Heart left ventricle (tissue), 16 donors: ENCODE measurements at places on chromosomes 6 and 20.

DNA sequence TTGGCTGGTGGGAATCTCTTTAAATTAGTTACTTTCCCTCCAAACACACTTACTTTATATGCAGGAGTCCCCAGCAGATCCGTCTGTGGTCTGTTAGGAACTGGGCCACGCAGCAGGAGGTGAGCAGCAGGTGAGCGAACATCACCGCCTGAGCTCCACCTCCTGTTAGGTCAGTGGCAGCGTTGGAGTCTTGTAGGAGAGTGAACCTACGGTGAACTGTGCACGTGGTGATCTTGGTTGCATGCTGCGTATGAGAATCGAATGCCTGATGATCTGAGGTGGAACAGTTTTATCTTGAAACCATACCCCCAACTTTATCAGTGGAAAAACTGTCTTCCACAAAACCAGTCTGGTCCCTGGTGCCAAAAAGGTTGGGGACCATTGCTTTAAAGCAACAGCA is 5.0 kb downstream of the SERPINB6 start:
- DNase-seq = no peak

GRCh38 chr6:34791164-34791700 is 651 bp upstream of the BLTP3A start:
- peak; percentile 81 for DNase-seq

- DNase-seq = no peak
Measured at GRCh38 chr20:8536262-8536618, 404.2 kb downstream of the PLCB1 start.

DNA sequence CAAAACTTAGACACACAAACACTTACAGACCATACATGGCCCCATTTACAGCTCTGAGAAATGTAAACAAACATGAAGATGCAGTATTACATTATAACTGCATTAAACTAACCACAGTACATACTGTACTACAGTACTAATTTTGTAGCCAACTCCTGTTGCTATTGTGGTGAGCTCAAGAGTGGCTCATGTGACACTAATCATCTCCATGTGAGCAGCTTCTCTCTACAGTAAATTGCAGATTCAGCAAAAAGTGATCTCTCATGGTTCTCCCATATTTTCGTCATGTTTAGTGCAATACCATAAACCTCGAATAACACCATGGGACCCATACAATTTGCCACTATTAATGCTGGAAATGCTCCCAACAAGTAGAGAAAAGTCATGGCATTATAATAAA is 860.4 kb downstream of the EPHA7 start:
- no peak for DNase-seq

GRCh38 chr20:52295556-52295955 is 104.0 kb upstream of the ZFP64 start:
- DNase-seq = no peak
